Femur (tissue), 1 donor: ENCODE measurements at places on chromosomes 16 and 17.

DNA sequence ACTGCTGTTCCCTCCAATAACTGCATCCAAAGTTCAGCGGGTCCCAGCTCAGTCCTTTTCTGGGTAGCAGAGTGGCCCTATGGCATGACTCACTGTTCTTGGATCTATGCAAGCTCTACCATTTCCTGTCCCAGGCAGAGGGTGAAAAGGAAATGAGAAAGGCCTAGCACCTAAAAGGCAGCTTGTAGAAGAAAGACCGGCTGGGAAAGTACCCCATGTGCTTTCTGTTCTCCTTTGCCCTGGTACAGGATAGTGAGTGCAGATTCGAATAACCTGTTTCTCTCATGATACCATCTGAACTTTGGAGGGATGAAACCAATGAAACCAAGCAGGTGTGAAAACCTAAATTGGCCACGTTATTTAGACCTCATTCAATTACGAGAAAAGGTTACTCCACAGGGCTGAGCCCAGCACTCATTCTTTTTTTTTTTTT is 12.7 kb upstream of the HASPIN start:
- DNase-seq: no peak

DNA sequence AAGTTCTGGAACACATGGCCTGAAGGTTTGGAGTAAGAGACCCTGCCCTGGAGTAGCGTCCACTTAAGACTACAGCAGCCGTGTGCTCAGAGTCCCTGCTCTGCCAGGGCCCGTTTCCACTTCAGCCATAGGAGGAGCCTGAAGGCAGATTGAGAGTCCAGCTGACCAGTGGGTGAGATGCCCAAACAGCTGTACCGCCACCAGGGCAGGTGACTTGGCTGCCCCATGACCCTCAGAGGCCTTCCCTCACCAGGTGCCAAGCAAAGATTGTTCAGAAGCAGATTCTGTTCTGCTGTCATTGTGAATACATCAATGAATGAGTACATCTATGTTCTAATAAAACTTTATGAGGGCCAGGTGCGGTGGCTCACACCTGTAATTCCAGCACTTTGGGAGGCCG is 178.8 kb downstream of the RAB11FIP4 start:
- no peak for DNase-seq

- DNase-seq: peak; percentile 18
These were observed 21.1 kb downstream of the TMC6 start for GRCh38 chr17:78107457-78107856.

GRCh38 chr17:73624496-73624988 is 19.7 kb downstream of the SDK2 start:
- no peak for DNase-seq

GRCh38 chr16:9580025-9580424 is 488.6 kb downstream of the HAPSTR1 start:
- no peak for DNase-seq

DNA sequence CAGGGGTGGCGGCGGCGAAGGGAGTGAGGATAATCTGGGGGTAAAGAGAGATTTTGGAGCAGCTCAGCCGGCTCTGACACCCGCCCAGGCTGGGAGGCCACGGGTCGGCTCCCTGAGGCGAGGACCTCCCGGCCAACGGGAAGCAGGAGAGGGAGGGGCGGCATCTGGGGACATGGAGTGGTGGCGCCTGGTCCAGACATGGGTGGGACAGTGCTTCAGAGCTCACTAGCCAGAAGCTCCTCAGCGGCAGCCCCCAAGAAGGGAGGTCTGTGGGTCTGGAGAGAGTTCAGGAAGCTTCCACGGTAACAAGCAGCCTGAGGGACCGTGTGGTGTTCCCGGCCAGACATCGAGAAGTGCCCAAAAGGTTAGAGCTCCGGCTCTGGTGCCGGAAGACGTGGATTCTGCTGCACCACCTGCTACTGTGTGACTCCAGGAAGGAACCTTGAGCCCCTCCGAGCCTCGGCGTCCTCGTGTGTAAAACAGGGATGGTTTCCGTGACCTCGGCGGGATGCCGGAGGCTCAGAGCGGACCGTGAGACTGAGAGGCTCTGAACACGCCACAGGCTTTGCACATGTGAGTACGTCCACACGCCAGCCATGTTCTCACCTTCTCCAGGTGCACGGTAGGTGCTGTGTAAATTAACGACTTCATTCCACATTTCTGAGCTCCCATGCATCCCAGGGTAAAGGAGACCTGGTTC is 56.9 kb downstream of the TIMM22 start:
- DNase-seq: no peak

GRCh38 chr17:70947215-70947614 is 777.9 kb downstream of the KCNJ2 start:
- DNase-seq: no peak

- no peak for DNase-seq
These were observed 99.4 kb upstream of the MYOCD start for GRCh38 chr17:12566291-12566690.

GRCh38 chr16:22661161-22661647 is 150.5 kb downstream of the NPIPB5 start:
- no peak for DNase-seq

- DNase-seq: no peak
These were observed 2.6 kb downstream of the ARHGAP17 start for GRCh38 chr16:25012525-25012991.

DNA sequence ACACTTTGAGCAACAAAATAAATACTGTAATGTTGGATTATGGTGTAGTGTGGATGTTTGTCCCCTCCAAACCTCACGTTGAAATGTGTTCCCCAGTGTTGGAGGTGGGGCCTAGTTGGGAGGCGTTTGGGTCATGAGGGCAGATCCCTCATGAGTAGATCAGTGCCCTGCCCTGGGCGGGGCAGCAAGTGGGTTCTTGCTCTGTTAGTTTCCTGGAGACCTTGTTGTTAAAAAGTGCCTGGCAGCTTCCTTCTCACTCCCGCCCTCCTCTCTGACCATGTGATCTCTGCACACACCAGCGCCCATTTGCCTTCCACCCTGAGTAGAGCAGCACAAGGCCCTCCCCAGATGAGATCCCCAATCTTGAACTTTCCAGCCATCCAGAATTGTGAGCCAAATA is 67.7 kb downstream of the MPRIP start:
- DNase-seq: no peak

GRCh38 chr17:19642373-19642893 is 6.1 kb upstream of the ALDH3A2 start:
- DNase-seq: no peak

GRCh38 chr16:66266436-66267291 is 99.8 kb upstream of the CDH5 start:
- DNase-seq: peak; percentile 93

DNA sequence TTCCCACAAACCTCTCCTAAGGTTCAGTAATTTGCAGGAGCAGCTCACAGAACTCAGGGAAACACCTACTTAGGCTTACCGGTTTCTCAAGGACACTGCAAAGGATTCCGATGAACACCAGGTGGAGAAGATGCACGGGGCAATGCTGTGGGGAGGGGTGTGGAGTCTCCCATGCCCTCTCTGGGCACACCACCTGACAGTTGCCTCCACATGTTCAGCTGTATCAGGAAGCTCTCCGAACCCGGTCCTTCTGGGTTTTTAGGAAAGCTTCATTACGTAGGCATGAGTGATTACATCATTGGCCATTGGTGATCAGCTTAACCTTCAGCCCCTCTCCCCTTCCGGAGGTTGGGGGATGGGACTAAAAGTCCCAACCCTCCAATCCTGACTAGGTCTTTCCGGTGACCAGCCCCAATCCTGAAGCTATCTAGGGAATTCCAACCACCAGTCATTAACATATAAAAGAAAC is 21.6 kb downstream of the C17orf58 start:
- no peak for DNase-seq

- DNase-seq: no peak
These were observed 3.8 kb downstream of the CMIP start for GRCh38 chr16:81448154-81449131.

GRCh38 chr17:50908140-50908859 is 42.1 kb upstream of the TOB1 start:
- no peak for DNase-seq

GRCh38 chr16:68005786-68006286 is 6.6 kb upstream of the DPEP2 start:
- DNase-seq: peak; percentile 52

DNA sequence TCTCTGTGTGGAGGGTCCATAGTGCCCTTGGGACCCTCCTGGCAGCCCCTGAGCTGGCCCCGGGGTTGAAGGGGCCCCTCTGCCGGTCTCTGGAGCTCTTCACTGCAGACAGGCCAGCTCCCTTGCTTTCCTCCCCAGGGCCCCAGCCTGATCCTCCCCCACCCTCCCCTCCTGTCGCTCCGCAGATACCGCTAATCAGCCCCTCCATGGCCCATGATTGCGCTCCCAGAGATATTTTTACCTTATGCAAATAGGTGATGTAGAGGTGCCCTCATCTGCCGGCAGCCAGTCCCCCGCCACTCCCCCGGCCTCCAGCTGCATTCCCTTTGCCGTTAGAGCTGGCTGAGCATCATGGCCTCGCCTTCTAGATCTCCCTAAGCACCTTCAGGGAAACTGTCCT is 9.2 kb downstream of the MMP15 start:
- no peak for DNase-seq

DNA sequence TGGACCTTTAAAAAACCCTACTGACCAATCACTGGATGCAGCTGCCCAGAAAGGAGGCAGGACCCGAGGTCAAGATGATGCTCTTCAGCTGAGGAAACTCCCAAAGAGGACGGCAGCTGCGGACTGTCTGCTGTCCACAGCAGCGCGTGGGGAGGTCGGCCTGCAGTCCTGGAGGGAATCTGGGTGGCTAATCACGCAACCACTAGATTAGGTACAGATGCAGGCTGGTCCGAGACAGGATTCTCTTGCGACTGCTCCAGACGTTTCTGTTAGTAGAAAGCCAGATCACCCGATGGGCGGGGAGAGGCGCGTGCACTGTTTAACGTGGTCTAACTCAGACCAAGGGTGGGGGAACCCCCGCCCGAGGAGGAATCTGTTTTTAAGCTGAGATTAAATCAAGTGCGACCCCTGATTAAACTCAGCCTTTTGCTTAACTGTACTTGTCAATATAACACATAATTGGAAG is 8.8 kb downstream of the CTRB2 start:
- DNase-seq: no peak

- no peak for DNase-seq
These were observed 25.8 kb upstream of the NAT9 start for GRCh38 chr17:74801896-74802295.

DNA sequence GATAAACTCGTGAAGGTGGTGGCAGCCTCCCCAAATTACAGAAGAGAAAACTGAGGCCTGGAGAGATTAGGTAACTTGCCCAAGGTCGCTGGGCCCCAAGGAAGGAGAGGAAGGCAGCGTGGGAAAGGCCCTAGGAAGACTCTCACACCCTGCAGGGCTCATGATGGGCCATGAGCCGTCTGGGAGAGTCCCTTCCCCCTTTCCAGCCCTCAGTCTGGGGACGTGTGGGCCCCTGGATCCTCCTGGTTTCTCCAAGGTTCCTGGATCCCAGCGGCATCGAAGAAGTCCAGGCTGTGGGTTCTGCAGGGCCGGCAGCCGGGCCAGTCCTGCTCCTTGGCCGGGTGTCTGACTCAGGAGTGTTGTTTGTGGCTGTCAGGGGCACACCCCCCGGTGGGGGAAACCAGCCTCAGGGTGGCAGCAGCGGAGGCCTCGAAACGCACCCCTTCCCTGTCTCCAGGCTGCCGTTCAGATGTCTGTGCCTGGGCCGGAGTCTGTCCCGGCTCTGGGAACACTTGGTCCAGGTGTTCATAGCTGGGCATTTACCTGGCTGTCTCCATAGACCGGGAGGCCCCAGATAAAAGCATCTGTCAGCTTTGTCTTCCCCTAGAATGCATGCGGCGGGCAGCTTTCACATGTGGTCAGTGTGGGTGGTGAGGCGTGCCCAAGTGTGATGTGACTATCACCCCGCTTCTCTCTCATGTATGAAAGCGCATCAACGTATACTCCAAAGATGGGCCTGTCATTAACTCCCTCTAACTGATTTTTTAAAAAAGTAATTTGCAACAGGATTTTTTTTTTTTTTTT is 3.7 kb upstream of the RAP1GAP2 start:
- no peak for DNase-seq

DNA sequence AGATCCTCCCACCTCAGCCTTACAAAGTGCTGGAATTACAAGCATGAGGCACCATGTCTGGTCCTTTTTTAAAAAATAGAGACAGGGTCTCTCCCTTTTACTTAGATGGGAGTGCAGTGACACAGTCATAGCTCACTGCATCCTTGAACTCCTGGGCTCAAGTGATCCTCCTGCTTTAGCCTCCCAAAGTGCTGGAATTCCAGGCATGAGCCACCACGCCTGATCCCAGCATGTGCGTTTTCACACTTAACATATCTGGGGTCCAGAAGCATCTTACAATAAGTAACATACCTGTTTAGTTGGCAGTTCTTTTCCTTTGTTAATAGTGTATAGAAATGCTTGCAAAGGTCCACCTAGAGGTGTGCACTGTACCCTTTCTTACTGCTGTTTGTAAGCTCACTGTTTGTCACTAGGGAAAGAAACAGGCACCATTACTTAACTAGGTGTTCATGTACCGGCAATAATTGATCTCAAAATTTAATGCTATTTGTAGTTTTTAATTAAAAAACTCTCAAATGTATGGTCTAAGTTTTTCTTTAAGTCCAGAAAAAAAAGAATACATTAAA is 221.7 kb downstream of the RPTOR start:
- DNase-seq: no peak

DNA sequence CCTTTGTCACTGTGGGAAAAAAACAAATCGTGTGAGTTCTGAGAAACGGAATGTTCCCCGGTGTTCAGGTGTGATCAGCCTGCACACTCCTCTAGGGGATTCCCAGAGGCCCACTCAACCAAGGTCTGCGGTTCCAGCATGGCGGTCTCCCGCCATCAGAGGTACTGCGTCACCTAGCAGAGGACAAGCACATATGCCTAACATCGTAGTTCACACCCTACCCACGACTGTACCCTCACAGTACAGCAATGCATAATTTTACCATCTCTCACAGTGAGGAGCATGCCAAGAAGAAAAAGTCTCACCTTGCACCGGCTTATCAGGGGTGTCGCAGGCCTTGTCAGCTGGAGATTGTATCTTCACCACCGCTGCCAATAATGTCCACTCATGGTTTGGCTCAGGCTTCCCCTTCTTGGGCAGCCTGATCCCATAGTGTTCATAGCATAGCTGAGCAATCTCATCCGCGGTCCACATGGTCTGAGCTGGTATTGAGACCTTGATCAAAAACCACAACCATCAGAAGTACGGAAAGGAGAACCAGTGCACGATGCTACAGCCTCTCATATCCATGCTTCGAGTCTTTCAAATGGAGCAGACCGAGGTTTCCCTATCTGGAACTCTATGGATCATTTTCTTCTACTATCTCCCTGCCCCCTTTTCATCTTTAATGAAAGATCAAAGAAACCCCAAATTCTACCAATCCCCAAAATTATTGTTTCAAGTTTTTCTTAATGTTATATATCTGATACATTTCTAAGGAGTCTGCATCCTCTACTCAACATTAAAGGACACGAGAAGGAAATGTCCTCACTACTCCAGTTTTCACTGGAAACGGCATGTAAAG is 2.5 kb downstream of the ADAT1 start:
- no peak for DNase-seq
